Stimulated activated CD4-positive, alpha-beta T cell treated with anti-CD3 and anti-CD28 coated beads, Interleukin-4, amount 100 ng/mL, for 24 hours (primary cell): ENCODE measurements at places on chromosomes 7 and 10.

- DNase-seq: no peak
These were observed 333 bp upstream of the PLCE1 start for GRCh38 chr10:93993414-93993781.

DNA sequence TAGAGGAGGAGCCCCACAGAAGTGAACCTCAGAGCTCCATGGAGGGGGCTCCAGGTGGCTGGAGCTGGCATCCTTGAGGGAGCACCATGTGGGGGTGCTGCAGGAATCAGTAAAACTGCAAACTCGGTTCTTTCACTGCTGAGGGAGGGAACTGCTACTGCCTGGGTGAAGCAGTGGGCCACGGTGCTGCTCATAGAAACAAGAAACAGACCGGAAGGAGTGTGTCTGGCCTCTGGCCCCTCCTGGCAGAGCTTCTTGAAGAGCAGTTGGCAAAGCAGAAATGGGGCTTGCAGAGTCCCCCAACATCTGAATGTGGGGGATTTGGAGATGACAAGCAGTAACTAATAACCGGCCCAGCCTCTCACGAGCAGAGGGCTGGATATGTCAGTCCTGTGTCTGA, 23.8 kb downstream of the TACC2 start:
- DNase-seq: no peak

- DNase-seq: no peak
These were observed 30.1 kb upstream of the TNPO3 start for GRCh38 chr7:129084801-129085551.

DNA sequence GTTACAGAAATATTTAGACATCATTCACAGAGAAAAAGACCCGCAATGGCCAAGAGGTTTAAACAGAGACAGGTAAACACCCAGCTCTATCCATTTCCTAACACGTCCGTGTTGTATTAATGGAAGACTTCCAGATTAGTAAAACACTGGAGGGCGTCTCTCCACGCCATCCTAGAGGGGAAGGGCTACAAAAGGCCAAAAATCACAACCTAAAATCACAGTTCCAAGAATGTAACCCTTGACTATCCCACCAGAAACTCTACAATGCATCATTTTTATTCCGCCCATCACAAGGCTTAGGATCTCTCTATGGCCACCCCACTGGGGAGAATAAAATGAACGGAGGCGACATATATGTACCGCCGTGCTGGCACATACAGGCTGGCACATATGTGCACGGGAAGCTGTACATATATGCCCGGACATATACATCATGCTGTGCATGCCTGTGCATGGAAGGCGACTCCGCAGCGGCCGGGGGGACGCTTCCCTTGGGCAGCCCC, 734 bp downstream of the PCLO start:
- no peak for DNase-seq

DNA sequence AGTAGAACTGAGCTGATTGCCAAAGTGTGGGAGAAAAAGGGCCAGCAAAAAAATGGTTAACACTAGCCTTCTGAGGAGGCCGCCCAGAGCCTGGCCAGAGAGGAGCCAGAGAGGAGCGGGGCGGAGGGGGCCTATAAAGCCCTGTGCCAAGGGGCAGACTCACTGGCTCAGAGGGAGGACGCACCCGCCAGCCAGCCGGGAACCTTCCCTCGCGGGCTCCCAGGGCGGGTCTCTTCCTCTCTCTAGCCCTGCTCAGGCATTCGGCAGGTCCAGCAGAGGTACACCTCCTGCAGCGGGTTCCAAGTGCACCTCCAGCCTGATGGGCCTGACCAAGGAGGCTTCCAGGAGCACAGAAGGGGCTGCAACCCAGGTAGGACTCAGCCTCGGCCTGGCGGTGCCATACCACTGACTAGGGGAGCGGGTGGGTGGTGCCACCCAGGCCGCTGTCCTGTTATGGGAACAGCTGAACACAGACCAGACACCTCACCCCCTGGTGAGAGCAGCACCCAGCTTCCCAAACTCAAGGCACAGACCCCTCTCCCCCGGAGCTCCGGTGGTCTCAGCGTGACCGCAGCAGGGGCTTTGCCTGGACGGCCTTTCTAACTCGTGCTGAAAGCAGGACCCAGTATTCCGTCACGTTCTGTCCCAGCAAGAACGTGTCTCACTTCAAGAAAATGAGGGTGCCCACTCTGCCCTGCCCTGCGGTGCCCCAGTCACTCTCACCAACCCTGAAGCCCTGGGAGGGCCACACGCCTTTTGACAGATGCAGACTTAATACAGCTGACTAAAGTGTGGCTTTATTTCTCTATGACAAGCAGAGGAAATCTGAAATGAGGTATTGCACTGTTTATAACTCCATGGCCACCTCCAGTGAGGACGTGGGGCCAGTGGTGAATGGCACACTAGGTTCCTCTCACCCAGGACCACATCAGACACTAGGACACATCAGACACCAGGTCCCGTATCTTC, at the start of gene GPER1:
GPER1 (plus strand) TSS at position 162 of the 969 bp plus-strand sequence. CDS start 3,616 bp downstream, outside the sequence.
- no peak for DNase-seq

GRCh38 chr7:45696476-45696875, 122.3 kb downstream of the ADCY1 start:
- DNase-seq: no peak

- peak; percentile 17 for DNase-seq
These were observed 9.5 kb upstream of the ASAH2 start for GRCh38 chr10:50260791-50261281.

DNA sequence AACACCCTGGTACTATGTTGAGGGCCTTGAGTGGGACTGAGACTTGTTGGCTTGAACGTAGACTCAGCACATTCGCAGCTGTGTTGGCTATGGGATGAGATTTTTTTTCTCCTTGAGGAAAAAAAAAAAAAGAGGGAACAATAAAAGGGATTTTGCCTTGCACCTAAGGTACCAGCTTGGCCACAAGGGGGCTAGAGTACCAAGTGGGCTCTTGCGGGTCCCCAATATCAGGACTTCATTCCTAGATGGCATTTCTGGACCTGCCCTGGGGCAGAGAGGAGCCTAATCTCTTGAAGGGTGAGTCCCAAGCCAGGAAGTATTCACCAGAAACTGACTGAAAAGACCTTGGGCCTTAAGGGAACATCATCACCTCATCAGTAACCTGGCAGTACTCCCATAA, 1083.6 kb upstream of the PHF14 start:
- DNase-seq: no peak

- no peak for DNase-seq
These were observed 41.0 kb downstream of the MCMBP start for GRCh38 chr10:119831656-119832055.

DNA sequence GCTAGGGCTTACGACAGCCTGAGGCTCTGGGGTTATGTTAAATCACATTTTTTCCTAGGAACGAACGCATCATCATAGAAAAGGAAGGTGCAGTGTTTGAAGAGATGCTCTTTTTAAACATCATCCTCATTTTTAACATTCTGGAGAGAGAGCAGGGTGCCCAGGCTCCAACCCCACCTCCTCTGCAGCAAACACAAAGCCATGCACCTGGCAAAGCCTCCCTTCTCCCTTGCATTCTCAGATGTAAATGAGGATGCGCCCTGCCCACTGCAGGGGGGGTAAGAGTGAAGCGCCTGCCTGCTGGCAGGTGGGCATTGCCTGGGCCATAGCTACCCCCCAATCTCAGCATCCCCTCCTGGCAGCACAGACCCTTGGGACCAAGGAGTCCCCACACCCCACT, 92.4 kb downstream of the PTPRN2 start:
- no peak for DNase-seq

DNA sequence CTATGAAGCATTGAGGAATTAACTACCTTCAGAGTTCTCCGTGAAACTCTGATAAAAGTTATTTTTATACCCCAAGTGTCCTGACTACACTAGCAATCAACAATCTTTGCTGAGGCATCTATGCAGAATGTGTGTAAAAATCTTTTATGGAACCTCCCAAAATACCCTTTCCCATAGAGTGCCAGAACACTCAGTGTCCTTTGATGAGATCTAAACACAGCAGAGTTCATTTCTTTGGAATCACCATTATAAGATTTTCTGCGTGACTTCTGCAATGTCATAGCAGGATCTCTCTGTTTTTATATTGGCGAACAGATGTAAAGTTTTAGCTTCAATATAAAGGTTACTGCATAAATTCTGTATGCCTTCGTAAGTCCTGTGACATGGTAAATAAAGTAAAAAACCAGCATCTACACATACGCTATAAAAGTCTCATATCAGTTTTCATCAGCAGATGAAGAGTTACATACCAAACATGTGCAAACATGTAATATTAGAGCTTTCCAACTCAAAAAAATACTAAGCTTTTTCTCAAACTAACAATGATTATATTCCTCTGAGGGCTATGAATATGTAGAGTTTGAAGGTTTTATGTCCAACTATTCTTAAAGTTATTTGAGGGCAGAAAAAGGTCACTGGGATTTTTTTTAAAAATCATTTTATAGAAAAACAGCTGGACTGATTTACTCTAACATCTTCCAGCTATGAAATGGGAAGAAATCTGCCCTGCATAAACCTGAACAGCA, 67.2 kb downstream of the SKIDA1 start:
- no peak for DNase-seq

DNA sequence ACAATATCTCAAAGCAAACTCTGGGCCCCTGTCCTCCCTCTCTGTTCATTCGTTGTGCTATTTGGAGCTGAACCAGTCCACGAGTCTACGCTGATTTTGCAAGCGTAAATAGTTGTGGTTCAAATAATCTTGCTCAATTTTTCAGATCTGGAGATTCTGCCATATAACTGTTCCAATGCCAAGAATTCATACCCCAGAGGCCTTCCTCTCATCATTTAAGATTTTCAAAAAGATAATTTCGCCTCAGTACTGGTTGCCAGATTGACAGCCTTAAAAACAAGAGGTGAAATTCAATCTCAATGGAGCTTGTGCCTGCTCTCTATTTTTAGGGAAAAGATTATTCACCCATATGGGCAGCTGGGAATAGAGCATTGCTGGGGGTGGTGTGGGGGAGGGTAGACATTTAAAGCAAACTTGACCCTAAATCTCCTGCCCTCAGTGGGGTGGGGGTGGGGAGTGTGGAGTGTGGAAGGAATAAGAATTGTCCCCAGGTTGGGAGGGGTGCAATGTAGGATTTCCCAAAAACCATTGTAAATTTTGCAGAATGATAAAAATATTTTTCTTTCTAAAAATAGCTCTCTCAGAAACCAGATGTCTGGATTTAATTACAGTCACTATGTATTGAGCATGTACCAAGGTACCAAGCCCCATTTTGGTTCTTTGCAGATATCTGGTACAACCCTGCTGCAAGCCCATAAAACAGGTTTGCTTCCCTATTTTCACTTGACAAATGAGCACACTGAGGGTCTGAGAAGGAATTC, 104.7 kb upstream of the EEPD1 start:
- DNase-seq: no peak

GRCh38 chr10:94402843-94403379, 570 bp downstream of the TBC1D12 start:
- DNase-seq: no peak

- DNase-seq: no peak
These were observed 45.7 kb downstream of the ATXN7L1 start for GRCh38 chr7:105830405-105831301.

- no peak for DNase-seq
These were observed 146.6 kb downstream of the WDR11 start for GRCh38 chr10:120997756-120998155.

- DNase-seq: no peak
These were observed 146.6 kb downstream of the REEP3 start for GRCh38 chr10:63667596-63668480.

DNA sequence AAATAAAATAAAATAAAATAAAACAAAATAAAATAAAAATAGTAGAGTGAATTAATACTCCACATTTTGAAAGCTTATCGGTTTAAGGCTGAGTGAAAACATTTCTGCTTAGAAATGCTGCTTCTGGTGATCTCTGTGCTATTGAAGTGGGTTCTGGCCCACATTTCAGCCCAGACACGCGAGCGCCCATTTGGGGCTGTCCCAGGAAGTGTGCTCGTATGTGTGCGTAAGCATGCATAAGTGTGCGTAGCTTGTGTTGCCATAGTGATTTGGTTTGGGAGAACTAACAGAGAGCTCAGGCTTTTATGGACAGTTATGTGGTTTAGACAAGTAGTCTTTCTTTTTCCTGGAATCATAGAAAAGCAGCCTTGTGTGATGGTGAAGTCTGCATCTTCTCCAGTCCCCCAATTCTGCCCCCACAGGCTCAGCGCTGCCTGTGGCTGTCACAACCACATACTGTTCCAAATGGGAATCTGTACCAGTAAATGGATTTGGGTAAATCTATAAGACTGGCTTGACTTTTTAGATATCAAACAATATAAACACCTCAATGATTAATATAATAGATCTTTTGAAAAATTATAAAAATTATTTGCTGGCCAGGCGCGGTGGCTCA, 29.8 kb upstream of the PURB start:
- peak; percentile 78 for DNase-seq

- no peak for DNase-seq
These were observed 103.9 kb upstream of the LEP start for GRCh38 chr7:128137181-128137580.

DNA sequence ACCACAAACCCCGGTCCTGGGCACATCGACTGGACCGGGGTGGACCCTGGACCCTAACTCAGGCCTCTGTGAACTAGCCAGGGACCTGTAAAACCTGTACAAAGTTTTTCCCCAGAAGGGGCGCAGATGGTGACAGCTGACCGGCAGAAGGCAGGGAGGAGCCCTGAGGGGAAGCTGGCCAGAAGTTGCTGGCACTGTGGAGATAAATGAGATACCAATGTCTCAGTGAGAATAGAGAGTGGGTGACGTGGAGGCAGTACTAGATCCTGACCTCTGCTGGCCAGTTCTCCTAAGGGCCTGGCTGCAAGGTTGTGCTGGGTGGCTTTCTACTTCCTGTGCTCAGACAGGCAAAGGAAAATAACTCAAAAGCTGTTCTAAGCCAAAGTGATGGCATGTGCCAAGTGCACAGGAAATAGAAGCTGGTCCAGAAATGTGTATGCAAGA, 10.6 kb upstream of the TSPAN14 start:
- DNase-seq: no peak

- DNase-seq: no peak
These were observed 183.3 kb downstream of the JCAD start for GRCh38 chr10:29876008-29876555.

DNA sequence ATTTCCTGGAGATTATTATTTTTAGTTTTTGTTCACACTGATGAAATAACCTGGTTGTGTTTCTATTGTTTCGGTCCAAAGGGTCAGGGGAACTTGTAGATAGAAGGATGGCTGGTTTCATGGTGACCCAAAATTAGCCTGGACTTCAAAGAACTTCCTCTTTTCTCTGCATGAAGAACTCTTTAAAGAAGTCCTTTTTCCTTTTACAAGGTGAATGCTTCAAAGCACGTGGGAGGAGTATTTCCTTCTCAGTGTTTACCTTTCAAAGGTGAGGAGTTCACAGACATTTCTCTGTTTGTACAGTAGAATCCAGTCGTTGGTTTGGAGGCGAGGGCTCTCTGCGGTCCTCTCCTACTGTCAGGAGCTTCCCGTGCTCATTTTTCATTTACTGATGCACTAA, 561.7 kb downstream of the GATA3 start:
- DNase-seq: no peak

- DNase-seq: no peak
These were observed 97.7 kb upstream of the PCBD1 start for GRCh38 chr10:70985824-70986622.

- no peak for DNase-seq
These were observed 27.9 kb downstream of the VIPR2 start for GRCh38 chr7:159116581-159117339.
